ENCODE measurements at places on chromosomes 1 and 21. TPM values are rescaled to one million over a fixed set of nuclear protein-coding genes. Genes with fewer than 3 reads are reported as not detected.

- DNase-seq: no peak
Measured at GRCh38 chr1:15775706-15776105, 17.1 kb downstream of the FBLIM1 start.

DNA sequence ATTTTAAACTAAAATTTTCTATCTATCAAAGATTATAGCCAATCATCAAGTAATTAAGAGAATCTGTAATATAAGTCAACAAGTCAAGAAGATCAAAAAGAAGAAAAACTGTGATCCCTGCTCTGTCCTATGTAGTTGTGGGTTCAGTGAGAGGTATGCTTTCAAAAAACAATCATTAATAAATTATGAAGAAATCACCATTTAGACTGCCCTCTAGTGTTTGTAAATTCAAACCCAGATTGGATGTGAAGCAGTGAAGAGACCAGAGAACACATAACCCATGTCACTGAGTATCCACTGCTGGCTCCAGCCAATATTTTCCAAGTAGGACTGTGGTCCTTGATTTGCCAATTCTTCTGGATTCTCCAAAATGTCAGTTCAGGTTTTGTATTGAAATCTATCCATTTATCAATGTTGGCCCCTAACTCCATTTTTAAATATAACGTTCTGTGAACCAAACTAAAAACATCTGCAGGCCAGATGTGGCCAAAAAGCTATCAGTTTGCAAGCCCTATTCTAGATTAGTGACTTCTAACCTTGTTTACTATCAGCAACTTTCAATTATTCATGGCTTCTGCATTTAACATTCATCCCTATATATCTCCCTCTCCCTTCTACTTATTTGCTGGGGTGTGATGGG, 467.5 kb upstream of the CXADR start:
- peak; percentile 61 for DNase-seq

- DNase-seq: no peak
Measured at GRCh38 chr21:28018213-28018612, 974.5 kb downstream of the LTN1 start.

- DNase-seq: no peak
Measured at GRCh38 chr1:201745023-201745422, 83.9 kb upstream of the IPO9 start.

GRCh38 chr21:19029816-19030215, 626.2 kb upstream of the TMPRSS15 start:
- no peak for DNase-seq

DNA sequence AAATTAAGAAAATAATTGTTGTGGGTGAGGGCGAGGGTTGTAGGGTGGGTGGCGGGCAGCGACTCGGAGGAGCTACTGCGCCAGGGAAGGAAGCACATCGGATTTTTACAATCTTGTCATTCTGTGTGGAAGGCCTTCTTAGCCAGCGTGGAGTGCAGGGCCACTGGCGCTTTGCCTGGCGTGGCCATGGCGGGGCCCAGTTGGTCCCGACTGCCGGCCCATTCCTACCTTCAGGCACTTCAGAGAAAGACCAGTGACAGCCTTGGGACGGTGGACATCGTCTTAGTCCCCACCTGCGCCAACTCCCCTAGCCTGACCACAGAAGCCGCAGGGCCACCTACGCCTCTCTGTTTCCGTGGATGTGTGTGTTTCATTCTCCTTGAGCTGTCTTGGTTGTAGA, 136.9 kb upstream of the NEGR1 start:
- DNase-seq: no peak

DNA sequence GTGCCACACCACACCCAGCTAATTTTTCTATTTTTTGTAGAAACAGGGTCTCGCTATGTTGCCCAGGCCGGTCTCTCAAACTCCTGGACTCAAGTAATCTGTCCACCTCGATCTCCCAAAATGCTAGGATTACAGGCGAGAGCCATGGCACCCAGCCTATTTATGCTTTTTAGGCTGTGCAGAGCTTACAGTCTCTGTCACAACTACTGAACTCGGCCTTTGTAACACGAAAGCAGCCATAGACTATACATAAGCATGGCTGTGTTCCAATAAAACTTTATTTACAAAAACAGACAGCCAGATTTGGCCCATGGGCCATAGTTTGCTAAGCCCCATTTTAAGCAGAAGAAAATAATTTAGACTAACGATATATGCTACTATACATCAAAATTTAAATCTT, 54.4 kb downstream of the NID1 start:
- no peak for DNase-seq

- no peak for DNase-seq
Measured at GRCh38 chr21:17472592-17473271, 40.1 kb upstream of the CXADR start.

GRCh38 chr1:44267438-44267837, 54.2 kb downstream of the DMAP1 start:
- DNase-seq: no peak

DNA sequence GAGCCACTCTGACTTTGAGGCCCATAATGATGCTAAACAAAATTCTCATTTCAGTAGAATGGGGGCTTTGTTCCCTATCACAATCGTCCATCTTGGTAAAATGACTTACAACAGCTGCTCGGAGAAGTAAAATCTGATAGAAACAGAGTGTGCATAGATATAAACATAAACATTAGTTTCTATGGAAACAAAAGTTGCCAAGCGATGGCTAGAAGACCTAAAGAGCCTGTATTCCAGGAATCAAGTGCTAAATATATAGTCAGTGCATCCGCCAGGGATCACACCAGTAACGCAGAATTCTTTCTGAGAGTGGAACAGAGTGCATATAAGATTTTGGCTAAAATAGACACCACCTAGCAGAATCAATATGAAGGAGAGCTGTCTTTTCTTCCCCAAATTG, 91.2 kb upstream of the KAZN start:
- no peak for DNase-seq

GRCh38 chr1:246159279-246160227, 347.5 kb downstream of the SMYD3 start:
- no peak for DNase-seq

GRCh38 chr1:160885042-160885441, at the start of gene ITLN1:
ITLN1 (minus strand) TSS chr1:160885180; CDS start chr1:160884877, 303 bp downstream.
- no peak for DNase-seq

DNA sequence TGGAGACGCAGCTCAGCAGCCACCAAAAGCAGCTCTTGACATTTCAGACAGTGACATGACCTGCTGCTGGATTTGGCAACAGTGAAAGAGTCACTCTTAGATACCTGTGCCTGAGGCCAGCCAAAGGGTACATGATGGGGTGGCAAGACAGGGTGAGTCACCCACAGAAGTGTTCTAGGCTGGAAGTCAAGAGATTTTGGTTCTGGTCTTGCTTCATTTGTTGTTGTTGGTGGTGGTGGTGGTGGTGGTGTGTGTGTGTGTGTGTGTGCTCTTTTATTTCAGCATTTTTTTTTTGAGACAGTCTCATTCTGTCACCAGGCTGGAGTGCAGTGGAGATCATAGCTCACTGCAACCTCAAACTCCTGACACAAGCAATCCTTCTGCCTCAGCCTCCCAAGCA, 25.8 kb downstream of the SHISAL2A start:
- no peak for DNase-seq

DNA sequence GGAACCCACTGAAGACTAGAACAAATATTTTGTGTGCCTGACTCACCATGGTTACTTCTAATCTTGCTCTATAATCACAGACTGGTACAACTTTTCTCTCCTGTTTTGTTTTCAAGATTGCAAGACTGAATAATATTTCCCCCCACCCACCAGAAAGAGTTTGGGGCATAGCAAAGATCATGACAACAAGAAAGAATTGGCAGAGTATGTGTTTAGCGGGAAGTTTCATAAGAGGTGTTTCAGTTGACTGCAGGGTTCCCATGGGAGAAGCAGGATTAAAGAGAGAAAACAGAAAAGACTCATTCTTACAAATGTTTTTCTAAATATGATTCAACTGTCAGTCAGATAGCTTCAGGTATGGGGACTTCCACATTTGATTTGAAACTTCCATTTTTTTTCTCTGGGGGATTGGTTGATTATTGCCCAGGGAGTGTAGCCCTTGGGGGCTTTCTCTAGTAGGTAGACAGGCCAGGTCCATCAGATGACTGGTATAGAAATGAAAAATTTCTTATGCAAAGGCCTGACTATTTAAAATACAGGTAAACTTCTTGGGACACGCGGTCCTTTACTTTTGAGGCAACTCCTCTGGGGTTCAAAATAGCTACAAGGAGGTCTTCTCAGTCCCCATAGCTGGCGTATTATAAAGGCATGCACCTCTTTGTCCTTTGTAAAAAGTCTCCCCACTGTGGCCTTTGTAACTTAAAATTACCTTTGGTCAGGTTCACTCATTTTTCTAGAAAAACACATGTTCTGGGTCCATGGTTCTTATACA, 13.9 kb downstream of the OR14I1 start:
- DNase-seq: no peak

GRCh38 chr1:192459467-192459866, 116.1 kb upstream of the RGS1 start:
- DNase-seq: no peak

- no peak for DNase-seq
Measured at GRCh38 chr1:221747839-221748238, 6.0 kb upstream of the DUSP10 start.

DNA sequence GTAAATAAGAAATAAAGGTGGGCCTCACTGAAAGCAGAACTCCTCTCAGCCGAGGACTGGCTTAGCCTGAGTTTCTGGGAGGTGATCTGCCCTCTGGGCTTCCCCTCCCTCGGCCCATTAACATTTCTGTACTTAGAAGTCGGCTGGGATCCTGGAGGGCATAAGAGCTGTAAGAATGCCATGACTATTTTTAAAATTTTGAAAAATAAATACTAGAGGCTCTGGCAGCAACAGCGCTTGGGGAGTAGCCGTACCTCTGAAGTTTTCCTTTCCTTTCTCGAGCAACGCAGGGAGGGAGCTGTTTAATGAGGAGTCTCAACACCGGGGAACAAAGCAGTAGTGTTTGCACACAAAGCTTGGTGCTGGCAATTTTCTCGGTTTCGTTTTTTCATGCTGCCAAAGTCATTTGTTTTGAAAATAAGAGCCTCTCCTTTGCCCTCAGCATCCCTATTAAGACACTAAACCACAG, 498.7 kb downstream of the SMYD3 start:
- DNase-seq: no peak

DNA sequence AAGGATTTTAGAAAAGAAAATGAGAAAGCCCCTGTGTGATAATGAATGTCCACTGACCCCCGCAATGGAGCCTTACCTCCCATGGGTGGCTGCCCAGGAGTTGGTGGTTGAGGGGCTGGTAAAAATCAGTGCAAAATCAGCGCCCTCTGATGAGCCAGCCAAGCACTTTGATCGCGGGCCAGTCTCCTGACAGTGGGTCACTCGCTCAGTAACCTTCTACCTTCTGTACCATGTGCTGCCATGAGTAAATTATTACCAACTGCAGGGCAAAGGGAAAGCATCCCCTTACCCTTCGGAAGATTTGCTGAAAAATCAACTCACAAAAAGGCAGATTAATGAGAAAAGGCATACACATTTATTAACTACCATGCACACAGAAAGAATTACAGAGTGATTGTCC, 58.8 kb downstream of the KCNK1 start:
- no peak for DNase-seq

- DNase-seq: no peak
Measured at GRCh38 chr1:179297105-179297378, 3.4 kb downstream of the SOAT1 start.

DNA sequence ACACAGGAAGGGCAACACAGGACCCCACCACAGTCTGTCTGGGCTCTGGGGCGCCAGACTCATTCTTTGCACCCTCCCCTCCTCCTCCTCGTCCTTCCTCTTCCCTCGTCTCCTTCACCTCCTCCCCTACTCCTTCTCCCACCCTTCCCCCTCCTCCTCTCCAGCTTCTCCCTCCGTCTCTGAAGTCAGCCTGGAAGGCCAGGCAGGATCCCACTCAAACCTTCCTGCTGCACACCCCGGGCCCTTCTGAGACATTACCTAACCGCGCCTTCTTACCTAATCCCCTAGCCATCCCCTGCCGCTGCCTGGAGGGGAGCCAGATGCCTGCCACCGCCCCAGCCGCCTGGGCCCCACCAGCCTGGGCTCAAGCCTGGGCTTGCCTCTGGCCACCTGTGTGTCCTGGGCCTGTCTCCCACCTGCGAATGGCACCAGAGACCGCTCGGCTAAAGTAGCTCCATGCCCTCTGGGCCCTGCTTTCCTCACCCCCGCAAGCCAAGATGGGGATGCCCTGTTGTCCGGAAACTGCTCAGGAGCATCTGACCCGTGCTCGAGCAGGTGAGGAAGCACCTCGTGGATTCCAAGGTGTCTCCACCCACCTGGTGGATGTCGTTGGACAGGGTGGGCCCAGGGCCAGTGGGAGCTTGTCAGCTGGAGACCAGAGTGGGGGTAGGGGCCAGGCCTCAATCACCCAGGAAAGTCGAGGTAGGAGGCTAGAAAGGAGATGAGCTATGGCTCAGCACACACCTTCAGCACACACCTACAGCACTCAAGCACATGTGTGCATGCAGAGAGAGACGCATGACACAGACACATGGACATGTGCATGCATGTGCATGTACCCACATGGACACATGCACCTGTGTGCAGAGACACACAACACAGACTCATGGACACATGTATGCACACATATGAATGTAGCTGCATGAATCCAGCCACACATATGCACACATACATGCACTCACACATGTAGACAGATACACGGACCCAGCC, 31.9 kb downstream of the WNT9A start:
- no peak for DNase-seq

GRCh38 chr1:225318706-225319575, 108.9 kb downstream of the LBR start:
- peak; percentile 62 for DNase-seq

GRCh38 chr1:1290238-1290731, 10.0 kb downstream of the SCNN1D start:
- DNase-seq: no peak

DNA sequence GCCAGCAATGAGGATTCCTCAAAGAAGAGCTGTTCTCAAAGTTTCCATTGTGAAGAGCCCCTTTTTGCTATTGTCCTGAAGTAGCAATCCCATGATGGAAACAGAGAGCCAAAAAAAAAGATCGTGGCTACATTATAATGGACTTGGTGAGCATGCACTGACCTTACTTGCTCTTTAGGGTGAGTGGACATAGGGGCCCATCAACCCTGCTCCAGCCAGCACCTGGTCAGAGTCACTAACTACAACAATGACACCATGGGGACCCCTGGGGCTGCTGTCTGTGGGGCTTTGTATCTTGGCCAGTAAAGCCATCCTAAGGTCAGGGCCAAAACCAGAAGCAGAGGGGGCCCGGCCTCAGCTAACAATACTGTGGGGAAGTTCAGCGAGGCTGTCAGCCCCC, 30.4 kb upstream of the RAB4A start:
- DNase-seq: no peak

The KRTAP19-2 gene
- total RNA-seq: not detected

The CD101 gene
- 0.10 TPM for total RNA-seq

The ADAMTS1 gene
- total RNA-seq: 23.0 TPM

The LRRC53 gene
- 0.11 TPM for total RNA-seq

The COL16A1 gene
- total RNA-seq: 27.9 TPM

The TMEM82 gene
- total RNA-seq: not detected

The CYP4A22 gene
- not detected for total RNA-seq

The KLF17 gene
- not detected for total RNA-seq

The PRMT2 gene
- 121 TPM for total RNA-seq

The GUCA2B gene
- not detected for total RNA-seq

The PAQR6 gene
- total RNA-seq: 1.1 TPM

The CNR2 gene
- not detected for total RNA-seq

All from myocyte (in vitro differentiated cells).